ENCODE measurements at places on chromosomes 12 and 14.

DNA sequence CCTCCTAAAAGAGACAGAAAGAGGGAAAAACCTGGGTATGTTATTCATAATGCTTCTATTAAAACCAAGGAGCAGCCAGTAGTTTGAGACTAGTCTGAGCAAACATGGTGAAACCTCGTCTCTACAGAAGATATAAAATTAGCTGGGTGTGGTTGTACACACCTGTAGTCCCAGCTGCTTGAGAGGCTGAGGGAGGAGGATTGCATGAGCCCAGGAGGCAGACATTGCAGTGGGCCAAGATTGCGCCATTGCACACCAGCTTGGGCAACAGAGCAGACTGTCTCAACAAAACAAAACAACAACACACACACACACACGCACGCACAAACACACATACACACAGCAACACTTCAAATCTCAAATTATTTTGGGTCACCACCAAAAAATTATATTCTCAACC is 27.8 kb downstream of the HECTD4 start:
- no peaks in the 10 kb centered on the region for H3K27me3 ChIP-seq
- no peak for DNase-seq
- H3K4me1 ChIP-seq, result no peaks in the 10 kb centered on the region
- H3K36me3 ChIP-seq, result no peaks in the 10 kb centered on the region
- H3K27ac ChIP-seq, result no peak overlapping the region

GRCh38 chr14:67358924-67359774 is 455 bp downstream of the ATP6V1D start:
- H3K36me3 ChIP-seq, result no peaks in the 10 kb centered on the region
- DNase-seq, result peak; percentile 52
- H3K27ac ChIP-seq, result peak overlapping the region; percentile 96
- H3K4me3 ChIP-seq, result peak overlapping the region; percentile 58
- peaks cover 6% of the 10 kb centered on the region for H3K4me1 ChIP-seq

DNA sequence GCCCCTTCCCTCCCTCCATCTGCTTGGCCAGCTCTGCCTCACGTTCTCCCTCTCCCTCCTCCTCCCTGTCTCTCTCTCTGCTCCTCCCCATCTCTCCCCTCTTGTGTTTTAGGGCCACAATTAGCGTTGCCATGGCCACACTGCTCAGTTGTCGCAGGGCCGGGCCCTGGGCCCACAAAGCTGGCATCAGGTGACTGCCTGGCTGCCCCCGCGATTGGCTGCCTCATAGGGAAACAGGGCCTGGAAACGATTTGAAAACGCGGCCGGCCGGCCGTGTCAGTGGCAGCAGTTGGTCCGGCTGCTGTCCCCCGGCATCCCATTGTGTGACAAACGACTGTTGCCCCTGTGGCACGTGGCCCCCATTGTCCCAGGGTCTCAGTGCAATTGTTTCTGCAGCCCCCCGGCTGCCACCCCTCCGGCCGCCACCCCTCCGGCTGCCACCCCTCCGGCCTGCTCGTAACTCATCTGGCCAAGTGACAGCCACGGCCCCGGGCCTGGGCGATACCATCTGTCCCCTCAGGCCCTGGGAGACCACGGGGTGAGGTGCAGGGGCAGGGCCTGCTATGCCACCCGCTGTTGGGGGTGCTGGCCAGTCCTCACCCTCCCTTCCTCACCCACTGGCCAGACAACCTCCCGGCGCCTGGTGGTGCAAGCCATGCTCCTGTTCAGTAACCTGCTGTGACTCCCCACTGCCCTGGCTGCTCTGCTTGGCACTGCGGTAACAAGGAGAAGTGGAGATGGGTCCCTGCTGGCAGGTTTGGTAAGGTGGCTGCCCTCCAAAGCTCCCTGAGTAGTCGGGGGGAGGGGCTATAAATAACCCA is 17.4 kb downstream of the FOXN4 start:
- no peaks in the 10 kb centered on the region for H3K27me3 ChIP-seq
- no peaks in the 10 kb centered on the region for H3K36me3 ChIP-seq
- no peak overlapping the region for H3K4me3 ChIP-seq
- H3K4me1 ChIP-seq, result no peaks in the 10 kb centered on the region
- DNase-seq, result no peak
- H3K27ac ChIP-seq, result no peak overlapping the region

DNA sequence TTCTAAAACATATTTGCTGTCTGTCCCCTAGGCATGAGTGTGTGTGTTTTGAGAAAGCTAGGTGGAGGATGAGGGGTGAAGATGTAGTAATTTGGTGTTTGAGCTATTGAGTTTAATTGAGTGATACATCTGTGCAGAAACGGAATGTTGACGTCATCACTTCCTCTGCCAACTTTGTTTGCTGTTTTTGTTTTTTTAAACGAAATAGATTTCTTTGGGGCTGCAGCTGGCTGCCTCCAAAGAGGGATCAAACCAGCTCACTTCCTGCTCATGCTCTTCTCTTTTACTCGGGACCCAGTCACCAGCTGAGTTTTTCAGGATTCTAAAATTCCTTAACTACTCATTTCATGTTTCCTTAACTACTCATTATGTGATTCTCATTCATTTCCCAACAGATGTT is 19.5 kb upstream of the CRACR2A start:
- no peaks in the 10 kb centered on the region for H3K4me1 ChIP-seq
- H3K36me3 ChIP-seq, result no peaks in the 10 kb centered on the region
- no peak overlapping the region for H3K4me3 ChIP-seq

DNA sequence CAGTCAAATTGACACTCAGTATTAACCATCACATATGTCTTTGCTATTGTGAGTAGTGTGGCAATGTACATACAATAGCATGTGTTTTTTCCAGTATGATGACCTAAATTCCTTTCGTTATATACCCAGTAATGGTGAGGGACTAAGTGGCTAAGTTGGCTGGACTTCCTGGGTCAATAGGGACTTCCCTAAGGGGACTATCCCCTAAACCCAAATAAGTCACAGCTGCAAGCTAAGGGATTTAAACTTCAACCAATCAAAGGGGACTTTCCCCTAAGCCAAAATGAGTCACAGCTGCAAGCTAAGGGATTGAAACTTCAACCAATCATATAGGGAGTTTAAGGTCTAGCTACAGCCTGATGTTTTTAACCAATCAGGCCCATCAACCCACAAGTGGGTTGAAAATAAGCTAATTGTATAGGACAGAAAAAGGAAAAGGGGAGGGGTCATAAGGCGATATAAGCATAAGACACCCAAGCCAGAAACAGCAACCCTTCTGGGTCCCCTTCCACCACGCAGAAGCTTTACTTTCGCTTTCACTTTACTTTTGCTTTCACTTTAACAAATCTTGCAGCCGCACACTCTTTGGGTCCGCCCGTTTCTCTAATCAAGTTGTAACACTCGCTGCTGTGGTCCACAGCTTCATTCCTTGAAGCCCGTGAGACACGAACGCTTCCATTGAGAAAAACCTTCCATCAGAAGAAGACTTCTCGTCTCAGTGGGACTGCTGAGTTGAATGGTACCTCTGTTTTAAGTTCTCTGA is 404.4 kb downstream of the FLRT2 start:
- no peaks in the 10 kb centered on the region for H3K27me3 ChIP-seq
- DNase-seq, result peak; percentile 7
- peak overlapping the region; percentile 30 for H3K4me3 ChIP-seq
- H3K27ac ChIP-seq, result no peak overlapping the region

DNA sequence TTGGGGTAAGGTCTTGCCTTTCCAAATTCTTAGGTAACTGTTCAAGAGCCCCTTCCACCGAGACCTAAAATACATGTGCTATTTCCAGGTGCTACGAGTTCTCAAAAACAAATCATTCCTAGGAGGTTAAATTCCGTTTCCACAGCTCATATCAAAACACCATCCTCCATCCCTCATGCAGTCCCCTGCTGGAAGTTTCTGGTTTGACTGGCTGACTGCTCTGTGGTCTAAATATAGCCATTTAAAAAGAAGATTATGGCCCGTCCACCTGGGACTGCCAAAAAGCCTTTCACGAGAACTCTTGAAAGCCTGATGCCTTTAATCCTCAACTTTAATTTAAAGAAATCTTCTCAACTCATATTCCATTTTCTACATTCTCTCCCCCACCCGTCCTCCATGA is 201.5 kb upstream of the MYL2 start:
- no peak overlapping the region for H3K27ac ChIP-seq
- no peaks in the 10 kb centered on the region for H3K36me3 ChIP-seq
- no peaks in the 10 kb centered on the region for H3K4me1 ChIP-seq
- no peak overlapping the region for H3K4me3 ChIP-seq
- no peak for DNase-seq
- no peaks in the 10 kb centered on the region for H3K27me3 ChIP-seq

DNA sequence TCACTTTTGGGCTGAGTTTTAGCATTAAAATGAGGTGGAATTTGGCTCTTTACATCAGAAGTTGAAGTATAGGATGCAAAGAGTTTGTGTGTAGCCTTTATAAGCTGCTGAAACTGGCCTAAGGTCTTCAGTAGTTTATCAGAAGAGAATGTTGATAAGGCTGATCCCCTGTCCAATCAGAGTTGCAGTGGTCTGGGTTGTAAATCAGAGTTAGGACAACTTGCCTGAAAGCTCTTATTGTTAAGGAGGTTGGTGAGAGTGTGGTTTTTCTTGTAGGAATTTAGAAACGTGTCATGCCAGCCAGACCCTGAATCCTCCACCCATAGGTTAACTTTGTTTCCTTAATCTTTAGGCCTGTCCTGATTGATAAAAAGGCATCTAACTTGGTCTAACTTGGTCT is 143.5 kb downstream of the ST8SIA1 start:
- H3K36me3 ChIP-seq, result no peaks in the 10 kb centered on the region
- DNase-seq, result peak; percentile 29
- H3K4me1 ChIP-seq, result peaks cover 18% of the 10 kb centered on the region
- H3K27ac ChIP-seq, result no peak overlapping the region
- no peak overlapping the region for H3K4me3 ChIP-seq
- no peaks in the 10 kb centered on the region for H3K27me3 ChIP-seq
